Activated gamma-delta T cell treated with Interleukin-2 at 50 U/mL for 16 hours (primary cell): ENCODE measurements at places on chromosomes 5 and 9.

- no peak for DNase-seq
These were observed 13.4 kb upstream of the TXNDC8 start for GRCh38 chr9:110351009-110351467.

DNA sequence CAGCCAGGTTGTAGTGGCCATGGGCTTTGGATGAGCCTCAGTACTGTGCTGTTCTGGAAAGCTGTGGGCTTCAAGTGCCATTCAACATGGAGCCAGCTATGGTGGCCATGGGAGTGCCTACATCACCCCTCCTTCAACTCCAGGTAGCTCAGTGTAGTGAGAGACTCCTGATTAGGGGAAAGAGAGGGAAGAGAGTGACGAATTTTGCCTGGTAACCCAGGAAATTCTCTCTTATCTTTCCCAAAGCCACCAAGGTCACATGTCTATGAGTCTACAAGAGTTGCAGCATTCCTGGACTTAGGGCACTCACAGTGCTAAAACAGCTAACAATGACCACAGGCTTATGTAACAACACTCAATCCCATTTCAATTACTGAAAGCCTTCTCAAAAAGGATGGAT is 81.7 kb upstream of the SPTLC1 start:
- no peak for DNase-seq

- no peak for DNase-seq
These were observed 699 bp downstream of the AKNA start for GRCh38 chr9:114386886-114387679.

GRCh38 chr9:114025196-114025753 is 52.8 kb downstream of the AMBP start:
- DNase-seq, result no peak

GRCh38 chr5:7876867-7877266 is 7.9 kb downstream of the MTRR start:
- DNase-seq, result no peak

- DNase-seq, result no peak
These were observed 81.4 kb downstream of the SHC3 start for GRCh38 chr9:89097219-89097618.

GRCh38 chr5:62594364-62594984 is 15.9 kb downstream of the LRRC70 start:
- no peak for DNase-seq

GRCh38 chr5:169695919-169696490 is 58.9 kb downstream of the DOCK2 start:
- DNase-seq, result no peak

GRCh38 chr5:177512736-177513380 is 3.2 kb upstream of the DOK3 start:
- no peak for DNase-seq

- DNase-seq, result no peak
These were observed 366.4 kb downstream of the PSAT1 start for GRCh38 chr9:78663369-78663768.

DNA sequence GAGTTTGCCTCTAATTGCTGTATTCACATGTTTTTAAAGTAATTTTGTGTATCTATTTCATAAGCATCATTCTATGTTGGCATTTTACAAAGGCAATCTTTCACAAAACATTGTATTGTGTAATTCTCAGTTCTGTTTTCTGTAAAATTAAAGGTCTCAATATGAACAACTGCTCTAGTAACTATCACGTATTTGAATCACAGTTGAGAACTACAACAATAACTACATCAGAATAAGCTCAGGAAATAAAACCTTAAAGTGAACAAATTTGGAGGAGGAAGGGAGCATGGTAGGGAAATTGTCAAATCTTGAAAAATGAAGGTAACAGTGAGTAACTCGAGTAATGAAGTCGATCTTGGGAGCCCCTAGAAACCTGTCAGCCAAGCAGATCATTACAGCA is 22.5 kb upstream of the CAMK4 start:
- no peak for DNase-seq

DNA sequence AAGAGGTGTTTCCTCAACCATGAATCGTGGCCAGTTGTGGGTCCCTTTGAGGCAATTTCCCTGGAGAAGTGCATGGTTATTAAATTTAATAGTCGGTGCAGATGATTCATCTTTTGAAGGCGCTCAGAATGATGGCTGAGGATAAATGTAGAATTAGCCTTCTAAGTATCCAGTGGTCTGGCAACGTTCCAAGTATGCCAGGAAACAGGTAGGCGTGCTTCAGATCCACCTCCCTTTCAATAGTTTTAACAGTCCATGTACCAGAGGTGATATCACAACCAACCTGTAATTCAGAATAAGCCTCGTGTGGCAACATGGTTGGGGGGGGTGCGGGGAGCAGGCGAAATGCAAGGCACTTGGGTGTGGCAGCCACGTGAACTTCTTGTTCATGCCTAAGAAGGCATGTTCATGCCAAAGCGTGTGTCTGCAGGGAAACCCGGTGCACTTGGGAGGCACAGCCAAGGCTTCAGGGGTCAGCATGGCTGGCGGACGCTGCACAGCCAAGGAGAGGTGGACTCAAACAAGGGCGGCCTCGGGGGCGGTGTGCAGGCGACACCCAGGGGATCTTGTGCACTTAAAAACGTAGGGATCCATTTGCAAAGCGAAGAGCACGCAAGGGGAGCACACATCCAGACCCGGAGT is 5.2 kb upstream of the NKD2 start:
- DNase-seq, result no peak

GRCh38 chr5:53109056-53109442 is 508 bp downstream of the MOCS2 start:
- DNase-seq, result no peak

DNA sequence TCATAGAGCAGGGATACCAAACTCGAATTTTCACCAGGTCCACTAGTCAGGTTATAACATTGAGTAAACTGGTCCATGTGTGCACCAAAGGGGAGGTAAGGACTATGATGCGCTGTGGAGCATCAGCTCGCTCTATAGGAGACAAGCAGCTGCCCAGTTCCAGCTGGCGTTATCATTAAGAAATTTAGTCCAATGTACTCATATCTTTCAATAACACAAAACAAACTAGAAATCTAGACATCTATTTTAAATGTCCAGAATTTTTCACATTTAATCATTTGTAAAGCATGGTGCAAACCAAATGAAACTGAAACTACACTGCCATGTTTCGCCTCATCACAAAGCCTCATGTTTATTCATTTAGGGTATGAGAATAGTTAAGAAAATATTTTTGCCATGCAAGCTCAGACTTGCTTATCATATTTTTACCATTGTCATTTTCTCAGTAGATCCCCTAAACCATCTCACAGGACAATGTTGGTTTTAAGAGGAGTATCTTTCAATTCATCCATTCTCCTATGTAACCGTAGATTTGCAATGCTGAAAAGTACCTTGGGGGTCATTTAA is 50.9 kb downstream of the ZNF474 start:
- no peak for DNase-seq

DNA sequence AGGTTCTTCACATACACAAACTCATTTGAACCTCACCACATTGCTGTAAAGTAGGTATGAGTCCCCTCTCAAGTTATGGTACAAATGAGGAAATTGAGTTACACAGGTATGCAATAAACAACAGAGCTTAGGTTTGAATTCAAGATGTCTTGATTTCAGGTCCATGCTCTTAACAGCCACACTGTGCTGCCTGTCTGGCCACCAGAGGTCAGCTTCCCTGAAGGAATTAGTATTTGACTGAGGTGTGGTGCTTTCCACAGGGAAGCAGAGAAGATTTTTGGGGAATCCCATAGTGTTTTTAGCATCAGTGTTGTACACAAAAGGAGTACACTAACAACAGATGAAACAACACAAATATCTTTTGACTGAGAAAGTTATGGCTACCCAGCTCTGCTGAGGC is 94.4 kb upstream of the ITGA1 start:
- DNase-seq, result peak; percentile 17

DNA sequence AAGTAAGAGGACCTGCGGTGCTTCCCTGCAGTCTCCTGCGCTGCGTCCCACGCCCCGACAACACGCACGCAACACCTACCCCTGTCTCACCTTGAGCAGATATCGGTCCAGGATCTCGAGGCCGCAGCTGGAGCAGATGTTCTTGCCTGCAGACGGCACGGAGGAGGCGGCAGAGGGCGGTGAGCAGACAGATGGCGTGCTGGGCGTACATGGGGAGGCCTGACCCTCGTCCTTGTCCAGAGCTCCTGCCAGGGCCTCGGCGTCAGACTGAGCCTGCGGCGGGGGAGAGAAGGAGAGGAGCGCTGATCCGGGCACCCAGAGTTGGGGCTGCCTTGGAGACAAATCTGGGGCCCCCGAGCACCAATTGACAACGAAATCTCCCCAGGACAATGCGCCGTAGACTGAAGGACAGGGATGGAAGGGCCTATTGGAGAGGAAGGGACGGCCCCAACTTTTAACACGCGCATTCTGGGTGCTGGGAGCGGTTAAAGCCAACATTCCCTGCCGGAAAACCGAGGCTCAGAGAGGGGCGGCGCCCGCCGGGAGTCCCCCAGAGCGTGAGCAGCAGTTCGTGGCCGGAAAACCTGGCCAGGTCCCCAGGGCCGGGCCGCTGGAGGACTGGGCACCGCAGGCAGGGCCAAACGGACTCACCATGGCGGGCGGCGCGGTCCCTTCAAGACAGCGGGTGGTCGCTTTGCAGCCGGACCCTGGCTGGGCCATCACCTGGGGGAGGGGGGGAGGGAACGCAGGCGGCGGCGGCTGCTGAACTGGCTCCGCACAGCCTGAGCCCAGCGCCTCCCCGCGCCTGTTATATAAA is 1.8 kb downstream of the LHX6 start:
- no peak for DNase-seq

DNA sequence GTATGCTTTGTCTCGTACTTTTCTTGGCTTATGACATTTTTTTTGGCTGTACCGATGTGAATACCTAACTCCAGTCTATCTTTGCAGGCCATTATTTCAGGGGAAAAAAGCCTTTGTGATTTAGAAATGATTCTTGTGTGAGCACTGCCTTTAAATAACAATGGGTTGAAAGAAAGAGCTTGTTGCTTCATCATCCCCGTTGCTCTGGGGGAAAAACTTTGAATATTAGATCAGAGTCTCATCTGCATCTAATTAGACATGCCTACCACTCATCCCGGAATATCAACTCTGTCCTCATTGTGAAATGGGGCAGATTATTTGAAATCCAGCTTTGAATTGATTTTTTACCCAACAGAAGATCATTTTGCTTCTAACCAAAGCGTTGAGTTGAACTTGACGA is 13.5 kb downstream of the CXCL14 start:
- DNase-seq, result no peak

DNA sequence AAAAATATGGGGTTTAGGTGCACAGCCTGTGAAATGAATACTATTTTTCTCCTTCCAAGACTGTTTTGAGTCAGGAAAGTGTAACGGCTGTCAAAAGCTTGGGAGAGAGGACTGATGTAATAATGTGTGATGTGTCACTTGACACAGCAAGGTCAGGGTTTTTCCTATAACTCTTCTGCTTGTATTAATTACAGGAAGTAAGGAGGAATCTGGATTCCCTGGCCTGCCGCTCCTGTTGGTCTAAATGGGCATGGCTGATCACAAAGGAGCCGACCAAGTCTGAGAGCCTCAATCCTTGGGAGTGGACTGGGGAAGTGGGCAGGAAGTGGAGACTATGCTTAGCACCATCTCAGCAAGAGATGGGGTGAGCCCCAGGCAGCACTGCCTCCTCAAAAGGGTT is 16.7 kb upstream of the SLC28A3 start:
- no peak for DNase-seq

DNA sequence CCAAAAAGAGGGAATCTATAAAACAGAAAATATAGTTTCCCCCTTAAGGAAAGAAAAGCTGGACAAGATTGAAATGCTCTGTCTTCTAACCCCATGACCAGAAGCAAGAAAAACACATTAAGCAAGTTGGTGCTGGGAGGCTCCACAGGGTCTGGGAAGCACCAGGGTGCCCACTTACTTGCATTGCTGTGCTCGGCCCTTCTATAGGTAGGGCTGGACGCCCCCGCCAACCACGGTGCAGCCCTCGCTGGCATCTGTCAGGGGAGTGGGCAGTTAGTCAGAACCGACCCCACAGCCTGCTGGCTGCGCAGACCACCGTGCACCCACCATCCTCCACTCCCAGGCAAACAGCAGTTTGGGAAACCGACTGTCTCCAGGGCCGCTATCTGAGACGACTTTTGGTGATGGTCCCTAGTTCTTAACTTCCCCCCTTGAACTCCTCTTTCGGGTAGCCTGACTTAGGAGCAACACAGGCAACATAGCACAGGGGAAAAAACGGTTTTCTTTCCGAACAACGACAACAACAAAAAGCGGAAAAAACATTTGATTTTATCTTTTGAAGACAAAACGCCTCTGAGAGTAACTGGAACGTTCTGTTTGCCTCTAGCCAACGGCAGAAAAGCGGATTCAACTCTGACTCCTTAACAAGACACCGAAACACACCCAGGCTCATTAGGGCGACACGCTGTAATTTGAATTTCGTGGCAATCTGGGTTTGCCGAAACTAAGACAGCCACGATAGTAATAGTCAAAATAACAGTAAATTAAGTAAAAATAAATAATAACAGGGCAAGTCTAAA is 3.9 kb downstream of the IRX2 start:
- no peak for DNase-seq

DNA sequence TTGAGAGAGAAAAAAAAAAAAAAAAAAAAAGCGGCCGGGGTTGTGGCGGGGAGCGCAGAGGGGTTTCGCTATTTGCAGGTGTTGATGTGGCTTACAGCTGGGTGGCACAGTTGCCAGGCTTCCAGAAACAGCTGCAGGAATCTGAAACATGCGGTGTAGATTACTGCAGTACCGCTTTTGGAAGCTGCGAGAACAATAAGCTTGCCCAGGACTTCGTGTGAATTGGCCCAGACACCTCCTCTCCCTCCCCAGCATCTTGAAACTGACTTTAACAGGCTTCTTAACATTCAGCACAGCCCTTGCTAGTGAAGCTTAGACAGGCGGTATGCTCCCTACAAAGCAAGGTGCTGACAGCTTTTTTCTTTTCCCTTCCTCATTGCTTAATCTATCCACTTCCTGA is 104.0 kb downstream of the ATP10B start:
- no peak for DNase-seq

DNA sequence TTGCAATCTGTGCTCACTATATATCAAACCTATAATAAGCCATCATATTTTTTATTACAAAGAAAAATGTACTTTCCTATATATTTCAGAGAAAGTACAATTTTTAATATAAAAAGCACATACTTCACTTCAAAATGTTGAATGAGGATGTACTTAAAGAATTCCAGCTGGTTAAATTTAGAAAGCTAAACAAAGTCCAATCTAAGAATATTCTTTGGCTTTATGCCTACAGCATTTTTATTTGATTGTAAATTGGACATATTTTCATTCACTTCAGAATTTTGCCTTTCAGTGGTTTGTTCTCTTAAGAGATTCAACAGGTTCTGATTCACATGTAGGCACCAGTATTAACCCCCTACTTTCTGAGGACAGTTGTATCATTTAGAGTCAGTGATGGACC is 533.8 kb downstream of the CAAP1 start:
- no peak for DNase-seq

GRCh38 chr9:75438716-75439115 is 350.4 kb downstream of the OSTF1 start:
- no peak for DNase-seq

GRCh38 chr5:177336603-177337494 is 14.6 kb downstream of the LMAN2 start:
- DNase-seq, result no peak
